ENCODE measurements at places on chromosomes 4 and X.

GRCh38 chr4:102772738-102773340 lies 12.1 kb upstream of the MANBA start:
- DNase-seq = no peak

GRCh38 chr4:139857977-139858376 lies 192.4 kb downstream of the MGST2 start:
- no peak for DNase-seq

DNA sequence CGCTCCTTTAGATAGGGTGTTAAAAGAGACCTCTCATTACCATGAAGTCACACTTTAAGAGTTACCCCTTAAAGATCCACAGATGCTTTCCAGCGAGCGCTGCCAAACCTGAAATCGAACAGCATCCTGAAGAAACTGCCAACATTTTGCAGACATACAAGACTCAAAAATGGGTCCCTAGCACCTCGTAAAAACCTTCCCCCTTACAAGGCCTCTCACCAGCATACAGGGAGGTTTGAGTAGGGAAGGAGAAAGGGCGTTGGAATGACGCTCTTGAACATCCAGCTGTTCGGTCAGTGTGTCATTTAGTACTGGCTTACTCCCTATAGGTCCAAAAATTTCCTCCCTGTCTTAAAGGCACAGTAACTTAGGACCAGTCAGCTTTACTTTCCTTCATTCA lies 45.3 kb upstream of the PGRMC1 start:
- DNase-seq = no peak

GRCh38 chr4:80465238-80465637 lies 129.7 kb downstream of the CFAP299 start:
- DNase-seq = no peak

DNA sequence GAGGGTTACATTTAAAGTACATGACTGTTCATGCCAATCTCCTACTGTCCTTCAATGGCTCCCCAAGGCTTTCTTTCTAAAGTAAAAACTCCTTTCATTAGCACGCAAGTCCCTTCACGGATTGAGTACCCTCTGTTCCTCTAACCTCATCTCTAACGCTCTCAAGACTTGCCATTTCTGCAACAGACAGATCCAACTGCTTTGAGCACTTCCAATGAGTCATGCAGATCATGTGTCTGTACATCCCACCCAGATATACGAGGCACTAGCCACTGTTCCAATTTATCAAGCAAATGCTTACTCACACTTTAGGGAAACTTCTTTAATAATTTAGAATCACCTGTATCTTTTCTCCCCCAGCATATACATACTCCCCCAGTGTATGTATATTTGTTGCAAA lies 332.5 kb upstream of the ZFP42 start:
- DNase-seq = no peak

DNA sequence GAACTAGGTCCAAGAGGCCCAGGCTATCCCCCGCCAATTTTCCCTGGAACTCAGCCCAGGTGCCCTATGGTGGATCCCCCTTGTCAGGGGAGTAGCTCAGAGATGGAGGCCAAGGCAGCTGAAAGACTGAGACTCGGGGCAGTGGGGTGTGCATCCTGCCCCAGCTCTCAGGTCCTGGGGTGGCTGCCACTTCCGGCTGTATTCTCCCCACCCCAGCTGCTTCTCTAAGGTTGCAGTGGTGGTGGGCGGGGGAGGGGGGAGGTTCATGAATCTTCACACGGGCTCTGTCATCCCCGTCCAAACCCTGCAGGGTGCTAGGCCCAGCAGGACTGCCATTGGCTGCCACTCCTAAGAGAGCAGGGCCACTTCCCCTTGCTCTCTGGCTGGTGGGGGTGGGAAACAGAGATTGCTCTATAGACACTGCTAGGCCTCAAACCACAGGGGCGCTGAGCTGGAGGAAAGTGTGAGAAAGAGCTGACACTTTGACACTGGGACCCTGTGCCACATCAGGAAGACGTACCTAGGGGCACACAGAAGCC lies 1.5 kb downstream of the SASH3 start:
- DNase-seq = no peak

DNA sequence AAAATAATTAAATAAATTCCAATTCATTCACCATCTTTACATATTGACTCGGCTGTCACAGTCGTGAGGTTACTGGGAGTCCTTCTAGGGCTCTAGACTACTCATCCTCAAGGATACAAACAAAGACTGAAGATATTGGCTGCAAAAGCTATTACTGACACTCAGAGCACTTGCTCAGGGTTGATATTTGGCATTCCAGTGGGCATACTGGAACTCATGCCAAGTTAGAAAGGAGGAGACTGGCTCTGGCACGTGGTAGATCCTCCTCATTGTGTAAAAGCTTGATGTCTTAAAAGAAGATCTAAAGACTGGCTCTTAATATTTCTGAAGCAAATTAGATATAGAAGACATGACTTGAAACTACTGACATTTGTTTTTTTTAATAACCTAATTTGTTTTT lies 172.7 kb downstream of the GPM6A start:
- DNase-seq = no peak

GRCh38 chrX:108298165-108298602 lies 140.0 kb downstream of the COL4A6 start:
- DNase-seq = no peak

GRCh38 chrX:119738742-119739141 lies 19.6 kb upstream of the SOWAHD start:
- no peak for DNase-seq

GRCh38 chr4:31674313-31674947 lies 954.3 kb downstream of the PCDH7 start:
- DNase-seq = no peak

DNA sequence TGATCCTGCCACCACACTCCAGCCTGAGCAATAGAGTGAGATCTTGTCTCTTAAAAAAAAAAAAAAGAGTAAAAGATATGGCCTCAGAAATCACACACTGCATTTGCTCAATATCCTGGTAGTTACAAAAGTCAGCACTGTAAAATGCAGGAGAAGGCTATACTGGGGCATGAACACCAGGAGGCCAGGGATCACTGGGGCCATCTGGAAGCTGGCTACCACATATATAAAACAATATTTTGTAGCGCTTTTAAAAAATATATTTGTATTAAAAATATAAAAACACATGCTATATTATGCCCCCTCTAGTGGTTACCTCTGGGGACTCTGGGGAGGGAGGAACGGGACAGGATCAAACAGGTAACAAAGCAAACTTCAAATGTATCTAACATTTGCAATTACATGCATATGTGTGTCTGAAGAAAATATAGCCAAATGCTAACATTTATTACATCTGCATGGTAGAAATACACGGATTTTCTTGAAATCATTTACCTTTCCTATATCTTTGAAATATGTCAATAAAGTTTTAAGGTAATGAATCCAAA lies 4.0 kb downstream of the C4orf46 start:
- DNase-seq = no peak

GRCh38 chrX:123184866-123185276 lies 793 bp downstream of the GRIA3 start:
- DNase-seq = no peak

Data from AG04450 (cell line).